GM12891 (cell line): ENCODE measurements at places on chromosomes 4 and X.

- DNase-seq: no peak
These were observed 1212.2 kb upstream of the TENM3 start for GRCh38 chr4:181030961-181031360.

DNA sequence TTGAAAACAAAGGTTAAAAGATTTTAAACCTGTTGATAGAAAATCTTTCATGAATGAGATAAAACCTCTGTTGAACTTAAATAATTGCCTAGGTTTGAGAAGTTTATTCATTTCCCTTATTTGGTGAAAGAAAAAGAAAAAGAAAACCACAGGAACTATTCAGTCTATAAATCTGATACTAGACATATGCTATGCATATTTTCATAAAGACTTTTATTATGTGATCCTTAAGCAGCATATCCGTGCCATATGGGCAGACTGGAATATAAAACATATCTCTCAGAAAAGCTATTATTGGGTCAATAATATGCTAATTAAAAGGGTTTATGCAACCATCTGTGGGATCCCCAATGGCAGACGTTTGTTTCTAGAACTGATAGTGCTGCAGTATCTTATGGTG is 178.7 kb downstream of the RASL11B start:
- no peak for DNase-seq

GRCh38 chrX:69165087-69165651 is at the start of gene PJA1:
PJA1 (minus strand) TSS chrX:69165453; CDS start chrX:69163073, 2,380 bp downstream.
- peak; percentile 48 for DNase-seq

- no peak for DNase-seq
These were observed 46.2 kb upstream of the TRPC3 start for GRCh38 chr4:121998024-121998423.

- no peak for DNase-seq
These were observed 28.9 kb upstream of the WDR17 start for GRCh38 chr4:176036585-176037205.
